ENCODE measurements at places on chromosomes 11 and 22.

DNA sequence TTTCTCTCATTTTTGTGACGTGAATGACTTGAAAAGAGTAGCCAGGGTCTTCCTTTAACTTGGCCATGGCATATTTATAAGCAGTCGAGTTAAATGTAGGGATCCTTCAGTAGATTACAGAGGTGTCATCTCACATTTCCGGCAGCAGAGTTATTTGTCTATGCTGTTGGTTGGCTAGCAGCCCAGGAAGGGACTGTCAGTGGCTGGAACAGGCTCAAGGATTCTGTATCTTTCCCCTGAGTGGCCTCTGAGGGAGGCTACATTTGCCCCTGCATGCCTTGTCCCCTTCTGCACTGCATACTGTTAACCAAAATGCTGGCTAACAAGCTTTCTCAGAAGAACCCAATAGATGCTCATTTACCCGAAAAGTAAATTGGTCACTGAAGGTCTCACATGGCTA lies 187.6 kb downstream of the PGR start:
- no peak for DNase-seq

DNA sequence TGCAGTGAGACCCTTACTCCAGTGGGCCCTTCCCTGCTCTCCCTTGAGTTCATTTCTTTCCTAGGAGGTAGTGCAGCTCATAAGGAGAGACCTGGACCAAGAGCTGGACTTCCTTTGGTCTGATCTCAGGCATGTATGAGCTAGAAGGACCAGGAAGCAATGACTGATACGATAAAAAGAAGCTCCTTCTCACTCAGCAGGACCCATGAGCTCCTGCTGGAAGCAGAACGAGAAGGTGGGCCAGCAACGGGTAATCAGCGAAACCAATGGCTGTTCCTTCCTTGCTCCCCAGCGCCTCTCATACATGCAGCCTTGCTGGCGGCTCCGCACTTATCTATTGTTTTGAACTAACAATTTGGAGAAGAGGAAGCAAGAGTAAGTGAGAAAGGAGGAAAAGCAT lies 56.8 kb downstream of the RPUSD4 start:
- DNase-seq, result no peak

DNA sequence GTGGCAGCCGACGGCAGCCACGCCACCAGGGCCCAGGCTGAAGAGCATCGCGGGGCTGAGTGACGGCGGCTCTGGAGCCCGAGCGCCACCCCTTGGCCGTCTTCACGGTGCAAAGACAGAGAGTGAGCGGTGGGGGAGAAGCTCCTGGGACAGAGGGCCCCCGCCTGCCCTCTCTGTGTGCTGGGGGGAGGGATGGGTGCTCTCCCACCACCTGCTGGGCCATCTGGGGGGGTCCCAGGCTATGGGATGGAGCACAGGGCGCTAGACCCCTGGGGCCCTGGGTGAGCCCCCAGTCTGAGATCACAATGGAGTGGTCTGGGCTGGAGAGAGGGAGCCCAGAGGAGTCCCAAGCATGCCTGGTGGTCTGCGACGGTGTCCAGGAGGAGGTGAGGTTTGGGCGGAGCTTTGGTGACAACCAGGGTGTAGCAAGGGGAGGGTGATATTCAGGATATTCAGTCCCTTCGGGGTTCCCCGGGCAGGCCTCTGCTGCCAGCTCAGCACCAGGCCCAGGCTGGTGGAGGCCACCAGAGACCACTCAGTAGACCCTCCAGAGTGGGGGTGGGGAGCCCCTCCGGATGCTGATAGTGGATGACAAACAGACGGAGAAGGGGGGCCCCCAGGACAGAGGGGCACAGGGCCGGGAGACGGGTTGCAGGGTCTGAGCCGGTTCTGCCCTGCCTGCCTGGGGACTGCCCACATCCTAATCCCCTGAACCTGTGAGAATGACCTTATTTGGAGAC lies 78.1 kb upstream of the PRR5 start:
- DNase-seq, result no peak

- no peak for DNase-seq
Measured at GRCh38 chr11:95922536-95923438, 1.1 kb downstream of the MTMR2 start.

DNA sequence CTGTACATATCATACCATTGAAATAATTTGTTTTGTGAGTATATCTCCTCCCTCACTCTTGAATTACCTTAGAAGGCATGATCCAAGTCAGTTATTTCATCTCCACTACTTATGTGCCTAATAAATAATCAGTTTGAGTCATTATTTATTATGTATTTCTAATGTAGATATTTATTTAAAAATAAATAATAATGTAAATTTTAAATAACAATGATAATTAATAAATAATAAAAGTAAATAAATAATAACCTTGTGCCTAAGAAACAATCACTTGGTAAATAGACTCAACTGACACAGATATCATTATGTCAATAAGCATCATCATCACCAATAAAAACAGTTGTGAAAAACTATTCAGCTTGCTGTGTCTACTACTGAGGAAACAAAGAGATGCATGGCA lies 213.8 kb downstream of the CNTN5 start:
- DNase-seq, result no peak

DNA sequence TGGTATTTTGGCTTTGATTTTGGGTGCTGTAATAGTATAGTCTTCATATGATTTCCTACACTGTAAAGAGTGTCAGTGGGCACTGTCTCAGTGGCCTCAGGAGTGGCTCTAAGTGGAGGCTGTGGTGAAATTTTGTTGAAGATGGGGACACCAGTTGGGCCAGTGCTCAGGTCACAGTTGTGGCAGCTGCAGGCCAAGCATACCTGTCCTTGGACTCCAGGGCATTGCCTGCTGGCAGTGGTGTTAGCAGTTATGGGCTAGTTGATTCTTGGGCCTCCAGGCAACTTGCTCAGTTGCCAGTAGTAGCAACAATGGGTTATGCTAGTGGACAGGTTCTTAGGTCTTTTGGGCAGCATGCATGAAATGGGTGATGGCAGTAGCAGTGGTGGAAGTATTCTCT lies 39.2 kb upstream of the SLC22A25 start:
- DNase-seq, result no peak

- no peak for DNase-seq
Measured at GRCh38 chr11:112150517-112150916, 13.4 kb downstream of the IL18 start.

DNA sequence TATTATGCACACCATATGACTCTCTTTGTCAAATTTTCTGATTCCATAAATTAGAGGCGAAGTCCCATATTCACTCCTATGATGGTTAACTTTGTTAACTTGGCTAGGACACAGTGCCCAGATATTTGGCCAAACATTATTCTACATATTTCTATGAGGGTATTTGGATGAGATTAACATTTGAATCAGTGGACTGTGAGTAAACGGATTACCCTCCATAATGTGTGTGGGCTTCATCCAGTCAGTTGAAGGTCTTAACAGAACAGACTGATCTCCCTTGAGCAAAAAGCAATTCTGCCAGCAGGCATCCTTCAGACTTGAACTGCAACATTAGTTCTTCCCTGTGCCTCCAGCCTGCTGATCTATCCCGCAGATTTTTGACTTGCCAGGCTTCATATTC lies 69.9 kb downstream of the FZD4 start:
- no peak for DNase-seq

- DNase-seq, result peak; percentile 70
Measured at GRCh38 chr22:23402275-23403151, 177.6 kb downstream of the IGLL1 start.

GRCh38 chr11:110075847-110076208 lies 17.4 kb upstream of the ZC3H12C start:
- DNase-seq, result no peak

GRCh38 chr11:15349413-15349812 lies 234.7 kb downstream of the INSC start:
- DNase-seq, result no peak

- DNase-seq, result no peak
Measured at GRCh38 chr22:41407433-41407832, 25.7 kb downstream of the TEF start.

- DNase-seq, result no peak
Measured at GRCh38 chr11:35173011-35173511, 34.1 kb downstream of the CD44 start.

GRCh38 chr22:27105142-27106025 lies 448.0 kb downstream of the MIAT start:
- DNase-seq, result no peak
